ENCODE measurements at places on chromosomes 3 and 15. TPM values are rescaled to one million over a fixed set of nuclear protein-coding genes. Genes with fewer than 3 reads are reported as not detected.
A peak's percentile ranks its signal among the peaks of the same experiment; 100 is the strongest.

Gene RAB27A
- total RNA-seq = 4.8 TPM

DNA sequence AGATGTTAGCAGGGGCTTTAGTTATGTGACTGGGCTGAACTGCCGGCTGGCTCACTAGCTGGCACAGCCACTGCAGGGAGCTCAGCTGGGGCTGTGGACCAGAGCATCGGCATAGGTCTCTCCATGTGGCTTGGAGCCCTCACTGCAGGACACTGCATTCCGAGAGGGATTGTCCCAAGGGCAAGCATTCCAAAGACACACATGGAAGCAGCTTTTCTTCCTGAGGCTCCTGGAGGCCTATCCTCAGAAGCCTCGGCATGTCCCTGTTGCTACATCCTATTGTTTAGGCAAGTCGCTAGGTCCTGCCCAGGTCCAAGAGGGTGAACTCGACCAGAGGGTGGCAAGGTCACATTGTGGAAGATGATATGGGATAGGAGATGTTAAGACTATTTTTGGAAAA is 209.8 kb downstream of the PLCL2 start:
- no peak for DNase-seq

DNA sequence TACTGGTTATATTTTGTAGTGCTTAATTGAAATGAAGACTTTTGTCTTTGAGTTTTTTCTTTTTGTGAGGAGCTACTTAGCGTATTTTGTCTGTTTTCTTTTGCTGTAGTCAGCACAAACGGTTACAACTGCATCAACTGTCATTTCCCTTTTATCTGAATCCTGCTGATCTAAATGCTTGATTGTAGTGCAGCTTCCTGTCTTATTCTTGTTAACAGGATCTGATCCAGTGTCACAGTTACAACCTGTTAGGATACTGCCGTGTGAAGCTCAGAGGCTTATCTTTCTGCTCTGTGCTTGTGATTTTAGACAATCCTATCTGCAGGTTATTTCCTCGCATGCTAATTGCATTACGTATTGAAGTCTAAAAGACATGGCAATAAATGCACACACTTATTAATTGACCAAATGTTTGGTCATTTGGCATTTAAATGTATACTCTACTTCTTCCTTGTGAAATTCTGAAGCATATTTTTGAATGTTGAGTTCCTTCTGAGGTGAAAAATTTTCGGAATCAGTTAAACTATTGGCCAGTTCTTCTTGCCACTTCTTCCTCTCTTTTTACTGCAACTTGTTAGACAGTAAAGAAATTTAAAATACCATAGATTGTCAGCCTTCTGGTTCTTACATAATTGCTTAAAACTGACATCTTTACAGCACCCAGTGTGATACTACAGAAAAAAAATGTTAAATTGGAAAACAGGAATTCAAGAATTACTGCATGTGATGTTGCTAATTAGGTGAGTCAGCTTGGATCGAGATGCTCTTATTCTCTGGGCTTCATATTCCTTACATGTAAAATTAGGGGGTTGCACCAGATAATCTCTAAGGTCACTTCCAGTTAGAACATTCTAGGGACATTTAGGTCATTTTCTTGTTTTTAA is 168.2 kb downstream of the MBNL1 start:
- DNase-seq = no peak

GRCh38 chr15:60975218-60975617 is 253.9 kb downstream of the RORA start:
- DNase-seq = peak; percentile 18

- peak; percentile 45 for DNase-seq
Measured at GRCh38 chr3:60594025-60594424, 657.2 kb downstream of the FHIT start.

All from IMR-90 (cell line).